ENCODE measurements at places on chromosomes 3 and 15. TPM values are rescaled to one million over a fixed set of nuclear protein-coding genes. Genes with fewer than 3 reads are reported as not detected.

Gene SPINT1
- 0.28 TPM for total RNA-seq

Gene DISP2
- total RNA-seq: under 0.01 TPM

Gene MYL3
- not detected for total RNA-seq

Gene CHST2
- total RNA-seq: 16.5 TPM

Gene MAP3K13
- 23.0 TPM for total RNA-seq

Gene GABPB1
- total RNA-seq: 51.3 TPM

Gene VILL
- total RNA-seq: 2.5 TPM

Gene TIGIT
- under 0.01 TPM for total RNA-seq

Gene CD276
- total RNA-seq: 102 TPM

Gene SLC28A2
- not detected for total RNA-seq

Gene LCTL
- 4.8 TPM for total RNA-seq

Gene GRM7
- total RNA-seq: not detected

Gene SLC6A20
- total RNA-seq: not detected

Gene SLC22A13
- 0.58 TPM for total RNA-seq

Gene CASR
- total RNA-seq: not detected

Gene MUSTN1
- 0.56 TPM for total RNA-seq

Gene NDUFB4
- total RNA-seq: 27.1 TPM

Gene CHRNA3
- total RNA-seq: 0.28 TPM

Gene CCDC9B
- total RNA-seq: 18.0 TPM

Gene MAP6D1
- total RNA-seq: 3.4 TPM

Gene TMC3
- total RNA-seq: 3.9 TPM

Gene LRRN1
- under 0.01 TPM for total RNA-seq

Gene RBM5
- 93.3 TPM for total RNA-seq

Gene IDH3A
- total RNA-seq: 81.1 TPM

Gene CLPX
- total RNA-seq: 29.9 TPM
